RPMI7951 (cell line): ENCODE measurements at places on chromosomes 2 and 18.

DNA sequence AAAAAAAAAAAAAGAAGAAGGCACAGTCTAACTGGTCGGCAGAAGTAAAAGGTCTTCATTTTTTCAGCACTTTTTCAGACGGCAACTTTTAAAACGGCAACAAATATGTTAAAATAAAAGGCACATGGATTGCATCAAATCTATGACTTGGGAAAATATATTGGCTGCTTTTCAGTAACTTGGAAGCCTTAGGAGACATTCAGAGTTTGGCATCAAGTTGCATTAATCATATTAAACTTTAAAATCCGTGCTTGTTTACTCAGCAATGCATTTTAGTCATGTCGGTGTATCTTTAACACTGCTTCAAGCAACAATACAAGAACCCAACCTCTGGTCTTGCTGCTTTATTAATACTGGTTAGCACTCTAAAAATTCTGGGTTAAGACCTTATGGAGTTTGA is 111.1 kb downstream of the MEP1B start:
- no peak for DNase-seq

- DNase-seq, result peak; percentile 6
These were observed 89.2 kb downstream of the FAM124B start for GRCh38 chr2:224312741-224313140.

DNA sequence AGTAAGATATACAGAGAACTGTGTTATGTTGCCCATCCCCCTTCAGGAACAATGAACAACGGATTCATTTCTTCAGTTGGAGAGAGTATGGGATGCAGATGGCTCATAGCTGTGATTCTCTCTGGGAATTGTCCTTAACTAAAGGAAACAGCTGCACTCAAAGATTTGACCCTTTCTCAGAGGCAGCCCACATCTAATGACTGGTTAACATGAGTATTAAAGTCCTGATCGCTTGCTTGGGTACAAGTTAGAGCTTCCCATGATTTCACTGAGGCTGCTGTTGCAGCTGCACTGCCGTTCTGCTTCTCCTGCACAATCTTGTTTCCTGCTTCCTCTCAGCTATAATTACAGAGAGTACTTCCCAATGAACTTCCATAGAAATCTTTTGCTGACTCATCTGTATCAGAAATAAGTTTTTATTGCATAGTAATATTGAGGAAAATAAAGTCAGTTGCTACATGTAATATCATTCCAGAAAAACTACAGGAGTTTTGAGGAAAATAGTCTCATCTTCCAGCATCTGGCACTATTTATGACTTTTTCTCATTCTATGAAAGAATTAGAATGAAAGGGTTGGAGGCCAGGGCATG is 12.8 kb upstream of the SCN9A start:
- no peak for DNase-seq

DNA sequence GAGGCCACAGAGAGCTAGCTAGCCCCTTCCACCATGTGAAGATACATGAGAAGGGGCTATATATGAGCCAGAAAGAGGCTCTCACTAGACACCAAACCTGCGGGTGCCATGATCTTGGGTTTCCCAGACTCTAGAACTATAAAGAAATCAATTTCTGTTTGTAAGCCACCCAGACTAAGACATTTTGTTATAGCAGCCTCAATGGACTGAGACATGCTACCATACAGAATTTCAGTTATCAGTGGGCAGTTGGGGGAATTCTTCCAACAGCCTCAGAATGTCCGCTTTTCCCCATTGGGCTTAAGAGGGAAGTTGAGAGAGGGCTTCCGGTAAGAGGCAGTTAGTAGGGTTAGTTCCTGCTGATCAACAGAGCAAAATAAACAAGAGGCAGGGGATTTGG is 39.2 kb downstream of the TNP1 start:
- DNase-seq, result no peak

DNA sequence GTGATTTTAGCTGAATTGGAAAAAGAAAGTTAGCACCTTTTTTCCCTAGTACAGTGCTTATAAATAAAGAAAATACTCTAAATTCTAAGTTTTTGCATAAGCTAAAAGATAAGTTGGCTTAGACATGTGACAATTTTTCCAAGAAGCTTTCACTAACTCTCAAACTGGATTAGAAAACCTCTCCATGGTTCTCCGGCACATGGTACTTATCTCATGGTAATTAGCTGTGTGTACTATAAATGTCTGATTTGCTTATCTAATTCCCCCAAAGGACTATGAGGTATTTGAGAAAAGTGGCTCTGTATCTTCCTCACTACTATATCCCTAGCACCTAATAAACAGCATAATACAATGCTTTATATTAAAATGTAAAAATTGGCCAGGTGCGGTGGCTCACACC is 71.1 kb downstream of the ROCK1 start:
- no peak for DNase-seq

- no peak for DNase-seq
These were observed 55.8 kb upstream of the SLC35F5 start for GRCh38 chr2:113812204-113812603.

GRCh38 chr2:23250371-23250770 is 134.6 kb upstream of the KLHL29 start:
- no peak for DNase-seq
